ENCODE measurements at places on chromosomes 1 and 21.
A peak's percentile ranks its signal among the peaks of the same experiment; 100 is the strongest.

- DNase-seq: no peak
Observed at GRCh38 chr1:236460103-236460502, 63.7 kb upstream of the LGALS8 start.

- no peak for DNase-seq
Observed at GRCh38 chr1:40299366-40300248, 17.5 kb downstream of the COL9A2 start.

GRCh38 chr1:230152999-230153398, 86.0 kb downstream of the GALNT2 start:
- no peak for DNase-seq

GRCh38 chr1:32948390-32948722, 16.3 kb downstream of the RNF19B start:
- DNase-seq: no peak

DNA sequence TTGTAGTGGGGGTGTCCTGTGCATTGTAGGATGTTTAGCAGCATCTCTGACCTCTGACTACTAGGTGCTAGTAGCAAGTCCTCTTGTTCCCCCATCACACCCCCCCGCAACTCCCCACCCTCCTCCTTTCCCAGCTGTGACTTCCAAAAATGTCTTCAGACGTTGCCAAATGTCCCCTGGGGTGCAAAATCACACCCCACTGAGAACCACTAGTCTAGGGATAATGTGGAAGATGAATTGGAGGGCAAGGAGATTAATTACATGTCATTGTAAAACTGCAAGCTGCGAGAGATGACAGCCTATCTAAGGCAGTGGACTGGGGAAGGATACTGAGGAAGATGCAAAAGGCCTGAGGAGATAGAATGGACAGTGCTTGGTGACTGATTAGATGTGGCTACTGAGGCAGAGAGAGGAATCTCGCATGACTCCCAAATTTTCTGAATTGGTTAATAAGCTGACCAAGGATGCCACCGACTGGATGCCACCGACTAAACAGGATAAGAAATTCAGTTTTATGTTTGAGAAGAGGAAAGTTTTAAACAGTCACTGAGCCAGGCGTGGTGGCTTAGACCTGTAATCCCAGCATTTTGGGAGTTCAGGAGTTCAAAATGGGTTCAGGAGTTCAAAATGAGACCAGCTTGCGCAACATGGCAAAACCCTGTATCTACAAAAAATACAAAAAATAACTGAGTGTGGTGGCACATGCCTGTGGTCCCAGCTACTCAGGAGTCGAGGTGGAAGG, 3.1 kb upstream of the JAK1 start:
- no peak for DNase-seq

- no peak for DNase-seq
Observed at GRCh38 chr21:33492571-33492970, 1.1 kb upstream of the DNAJC28 start.

DNA sequence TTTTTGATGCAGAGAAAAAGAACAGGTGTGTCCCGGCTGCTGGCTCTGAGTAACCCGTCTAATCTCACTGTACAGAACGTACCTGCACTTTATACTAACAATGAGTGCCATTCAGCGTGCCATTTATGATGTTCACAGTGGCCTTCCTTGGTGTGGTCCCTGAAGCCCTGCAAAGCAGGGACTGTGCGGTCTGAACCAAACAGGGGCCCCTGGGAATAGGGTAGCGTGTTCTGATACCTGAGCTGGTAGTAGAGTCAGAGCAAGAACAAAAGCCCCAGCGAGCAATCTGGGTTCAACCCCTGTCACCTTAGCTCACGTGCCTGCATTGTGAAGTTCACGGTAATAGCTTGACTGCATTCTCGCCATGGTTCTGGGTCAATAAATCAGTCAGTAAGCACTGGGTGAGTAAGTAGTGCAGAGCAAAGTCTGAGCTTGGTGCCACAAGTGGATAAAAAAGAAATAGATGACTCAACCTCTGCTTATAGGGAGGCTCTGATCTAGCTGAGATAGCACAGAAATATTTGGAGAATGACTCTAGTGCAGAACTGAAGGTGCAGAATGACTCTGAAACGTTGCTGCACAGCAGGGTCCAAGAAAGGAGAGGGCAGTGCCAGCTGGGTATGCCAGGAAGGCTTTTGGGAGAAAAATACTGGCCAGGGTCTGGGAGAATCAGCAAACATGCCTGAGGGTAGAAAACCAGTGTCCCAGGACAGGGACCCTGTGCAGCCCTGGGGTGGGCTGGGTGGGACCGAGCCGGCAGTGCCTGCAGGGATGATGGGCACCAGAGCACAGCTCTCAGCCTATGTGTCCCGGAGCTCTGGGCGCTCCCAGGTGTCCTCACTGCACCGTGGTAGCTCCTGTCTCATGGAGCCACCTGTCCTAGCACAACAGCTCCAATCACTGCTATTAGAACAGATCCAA, 125.9 kb downstream of the RHOU start:
- peak; percentile 59 for DNase-seq

- DNase-seq: no peak
Observed at GRCh38 chr1:117825414-117825813, 104.0 kb downstream of the GDAP2 start.

DNA sequence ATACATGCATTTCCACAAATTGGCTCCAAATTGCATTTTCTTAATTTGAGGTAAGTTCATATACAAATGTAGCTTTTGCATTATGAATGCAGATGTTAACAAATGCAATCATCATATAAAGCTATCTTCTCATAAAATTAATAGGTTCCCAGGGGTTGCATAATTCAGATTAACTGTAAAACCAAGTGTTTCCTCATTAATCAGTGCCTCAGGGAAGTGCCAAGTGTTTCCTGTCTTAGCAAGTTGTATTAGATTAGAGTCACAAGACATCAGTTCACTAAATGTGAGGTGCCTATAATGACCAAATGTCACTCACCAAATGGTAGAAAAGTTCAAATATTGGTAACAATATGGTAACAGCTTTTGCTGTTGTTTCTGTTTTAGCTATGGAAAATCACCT, 140.8 kb downstream of the PTGER3 start:
- DNase-seq: no peak

DNA sequence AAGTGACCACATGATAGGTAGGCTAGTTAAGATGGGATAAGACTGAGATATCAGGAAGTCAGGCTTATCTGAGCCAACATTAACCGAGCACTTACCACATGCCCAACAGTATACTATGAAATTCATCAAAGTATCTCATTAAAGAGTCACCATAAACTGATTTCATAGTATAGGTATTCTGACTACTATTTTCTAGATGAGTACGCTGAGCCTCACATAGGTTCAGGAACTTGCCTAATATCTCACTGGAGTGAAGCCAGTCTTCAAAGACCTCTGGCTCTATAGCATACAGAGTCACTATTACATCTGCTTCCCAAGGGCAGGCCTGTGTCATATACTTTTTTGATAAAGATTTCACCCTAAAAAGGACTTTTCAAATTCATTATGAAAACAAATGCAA, 115.6 kb upstream of the NGF start:
- DNase-seq: no peak

DNA sequence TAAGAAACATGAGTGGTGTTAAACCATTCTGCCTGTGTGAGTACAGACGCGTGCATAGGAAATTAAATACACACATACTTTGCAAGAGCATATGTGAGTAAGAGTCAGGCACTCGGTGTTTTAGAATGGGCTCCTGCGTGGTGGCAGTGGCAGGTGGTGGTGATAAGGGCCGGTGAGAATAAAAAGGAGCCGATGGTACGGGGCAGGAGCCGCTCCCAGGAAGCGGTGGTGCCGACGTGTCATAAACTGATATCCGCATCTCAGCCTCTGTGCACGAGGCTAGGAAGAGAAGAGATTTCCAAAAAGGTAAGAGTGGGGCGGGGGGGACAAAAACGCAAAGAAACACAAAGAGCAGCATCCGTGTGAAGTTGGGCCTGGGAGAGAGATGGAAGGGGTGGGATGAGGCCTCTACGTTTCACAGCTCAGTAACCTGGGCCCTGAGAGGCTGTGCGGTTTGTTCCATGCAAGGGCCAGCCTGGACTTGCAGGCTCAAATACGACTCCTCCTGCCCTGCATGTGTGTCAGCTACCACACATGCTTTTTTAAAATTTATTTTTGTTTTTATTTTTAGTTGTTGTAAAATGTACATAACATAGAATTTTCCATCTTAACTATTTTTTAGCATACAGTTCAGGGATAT, 127.7 kb upstream of the COL6A1 start:
- no peak for DNase-seq

DNA sequence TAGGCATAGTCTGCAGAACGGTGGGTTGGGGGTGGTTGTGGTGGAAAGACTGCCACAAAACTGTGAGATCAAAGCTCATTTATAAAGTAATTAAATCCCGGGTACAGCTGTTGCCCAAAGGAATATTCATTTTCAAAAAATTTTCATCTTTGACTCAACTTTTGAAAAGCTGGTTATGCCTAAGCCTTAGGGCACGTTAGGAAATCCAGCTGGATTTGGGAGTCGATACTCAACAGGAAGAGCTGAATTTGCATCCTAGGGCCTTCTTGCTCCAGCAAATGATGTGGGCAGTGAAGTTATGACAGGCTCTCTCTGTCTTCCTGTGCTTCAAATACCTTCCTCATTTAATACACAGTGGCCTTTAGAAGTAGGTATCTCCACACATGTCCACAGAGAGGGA, 31.7 kb downstream of the ZP4 start:
- no peak for DNase-seq

- DNase-seq: no peak
Observed at GRCh38 chr1:43835082-43836021, 98.2 kb upstream of the ARTN start.

All from stimulated activated CD4-positive, alpha-beta T cell treated with anti-CD3 and anti-CD28 coated beads, Interleukin-1b, Interleukin-23, amount 100 ng/mL, for 48 hours (primary cell).